ENCODE measurements at places on chromosomes 12 and 14.

DNA sequence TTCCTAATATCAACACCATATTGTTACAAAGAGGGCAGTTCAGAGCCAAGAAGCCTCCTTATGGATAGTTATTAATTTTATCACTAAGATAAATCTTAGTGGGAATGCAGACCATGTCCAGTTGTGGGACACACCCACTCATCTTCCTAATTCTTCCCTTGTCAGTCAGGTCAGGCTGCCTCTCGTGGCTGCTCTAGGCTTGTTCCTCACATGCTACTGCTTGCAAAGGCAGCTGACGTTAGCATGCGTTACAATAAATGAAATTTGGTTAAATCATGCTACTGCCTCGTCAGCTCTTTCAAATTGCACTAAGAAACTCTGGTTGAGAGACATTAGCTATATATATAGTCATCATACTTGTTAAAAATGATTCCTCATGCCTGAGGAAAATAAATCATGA is 108.4 kb downstream of the CAND1 start:
- no peak for DNase-seq

GRCh38 chr14:90624732-90625400 is 191.4 kb downstream of the TTC7B start:
- DNase-seq, result no peak

- no peak for DNase-seq
Observed at GRCh38 chr14:91961297-91962220, 14.1 kb upstream of the FBLN5 start.

- no peak for DNase-seq
Observed at GRCh38 chr12:71125949-71126348, 31.9 kb downstream of the TSPAN8 start.

GRCh38 chr12:70576341-70577282 is 60.6 kb downstream of the PTPRB start:
- peak; percentile 54 for DNase-seq

DNA sequence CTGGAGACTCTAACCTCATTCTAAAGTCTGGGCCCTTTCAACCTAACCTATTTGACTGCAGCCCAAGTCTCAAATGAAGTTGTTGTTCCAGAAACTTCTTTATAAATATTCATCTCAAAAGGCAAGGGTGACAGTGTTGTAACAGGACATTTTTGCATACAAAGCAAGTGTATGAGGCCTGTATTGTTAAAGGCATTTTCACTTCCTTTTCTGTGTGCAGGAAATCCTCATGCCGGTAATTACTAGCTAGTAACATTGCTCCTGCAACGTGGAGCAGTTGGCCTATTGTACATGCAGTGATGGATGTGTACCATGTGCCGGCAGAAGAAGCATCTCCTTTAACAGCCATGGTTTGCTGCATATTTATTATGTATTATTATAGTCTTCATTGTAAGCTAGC is 156.5 kb upstream of the RMST start:
- no peak for DNase-seq

DNA sequence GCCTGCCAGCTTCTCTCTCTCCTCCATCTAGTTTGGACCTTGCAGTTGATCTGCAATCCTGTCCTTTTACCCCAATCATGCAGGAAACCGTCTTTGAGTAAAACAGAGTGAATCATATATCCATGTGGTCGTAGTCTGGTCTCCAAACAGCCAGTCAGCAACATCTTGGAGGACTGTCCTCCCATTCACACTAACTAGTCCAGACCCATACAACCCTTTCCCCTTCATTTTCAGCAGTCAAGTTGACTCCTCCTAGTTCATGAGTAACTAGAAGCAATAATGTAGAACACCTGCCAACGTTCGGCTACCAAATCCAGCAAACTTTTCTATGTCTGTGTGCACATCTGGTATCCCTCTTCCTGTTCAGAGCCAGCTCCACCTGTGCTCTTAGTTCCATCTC is 10.8 kb upstream of the BIN2 start:
- no peak for DNase-seq

Measured in HS-27A (cell line).